ENCODE measurements at places on chromosomes 2 and 18.

- DNase-seq = no peak
These were observed 4.4 kb downstream of the TBR1 start for GRCh38 chr2:161420406-161421074.

- no peak for DNase-seq
These were observed 197.7 kb downstream of the UBE2E3 start for GRCh38 chr2:181178130-181178529.

DNA sequence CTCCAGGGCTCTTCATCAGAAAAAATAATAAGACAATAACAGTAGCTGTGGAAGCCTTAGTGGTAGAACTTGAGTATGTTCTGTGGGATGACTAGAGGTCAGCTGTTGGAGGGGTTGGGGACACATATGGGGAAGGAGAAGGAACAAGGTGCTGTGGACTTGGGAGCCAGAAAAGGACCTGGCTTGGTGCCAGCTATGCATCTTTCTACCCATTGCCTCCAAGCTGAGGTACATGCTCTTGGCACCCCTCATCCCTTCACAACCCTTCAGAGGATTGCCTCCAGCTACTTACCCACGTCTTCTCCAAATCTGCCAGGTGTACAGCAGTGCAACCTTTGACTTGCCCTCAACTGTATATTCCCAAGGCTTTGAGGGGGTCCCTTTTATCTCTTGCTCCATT lies 15.3 kb upstream of the EPAS1 start:
- no peak for DNase-seq

DNA sequence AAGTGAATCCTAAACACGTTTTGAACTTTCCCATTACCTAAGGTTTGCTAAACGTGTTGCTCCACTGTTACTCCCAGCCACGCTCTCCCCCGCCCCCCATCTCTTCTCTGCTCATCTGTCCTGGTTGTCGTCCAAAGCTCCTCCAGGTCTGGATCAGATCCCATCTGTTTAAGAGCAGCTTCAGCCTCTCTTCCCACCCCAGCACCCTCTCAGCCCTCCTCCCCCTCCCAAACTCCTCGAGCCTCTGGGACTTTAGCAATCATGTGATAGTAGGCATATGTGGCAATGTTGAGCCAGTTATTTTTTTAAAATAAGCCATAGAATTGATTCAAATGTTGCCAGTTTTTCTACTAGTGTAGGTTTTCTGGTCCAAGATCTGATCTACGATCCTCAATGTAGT lies 20.0 kb upstream of the LPIN1 start:
- DNase-seq = peak; percentile 17

DNA sequence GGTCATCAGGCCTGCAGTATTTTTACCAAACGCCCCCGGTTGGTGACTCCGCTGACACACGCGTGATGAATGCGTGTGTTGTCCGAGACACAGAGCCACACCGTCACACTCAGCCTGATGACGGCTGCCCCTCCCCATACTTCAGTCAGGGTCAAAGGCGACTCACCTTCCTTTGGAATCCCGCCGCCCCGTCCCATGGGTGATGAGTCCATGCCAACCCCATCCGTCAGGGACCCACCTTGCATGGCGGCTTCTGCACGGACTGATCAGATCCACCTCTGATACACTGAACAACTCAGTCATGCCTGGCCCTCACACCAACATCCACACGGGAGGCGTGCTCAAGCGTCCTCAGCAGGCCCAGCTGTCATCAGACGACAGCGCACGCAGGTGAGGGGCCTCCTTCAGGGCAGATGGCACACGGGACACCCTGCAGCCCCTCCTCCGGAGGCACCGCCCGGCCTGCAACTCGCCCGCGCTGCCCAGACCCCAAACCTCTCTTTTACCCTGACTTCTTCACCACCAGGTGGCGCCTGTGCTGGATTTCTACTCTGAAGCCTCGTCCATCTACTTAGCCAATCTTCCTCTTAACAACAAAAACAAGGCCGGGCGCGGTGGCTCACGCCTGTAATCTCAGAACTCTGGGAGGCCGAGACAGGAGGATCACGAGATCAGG lies 89.2 kb downstream of the ZNF516 start:
- no peak for DNase-seq

DNA sequence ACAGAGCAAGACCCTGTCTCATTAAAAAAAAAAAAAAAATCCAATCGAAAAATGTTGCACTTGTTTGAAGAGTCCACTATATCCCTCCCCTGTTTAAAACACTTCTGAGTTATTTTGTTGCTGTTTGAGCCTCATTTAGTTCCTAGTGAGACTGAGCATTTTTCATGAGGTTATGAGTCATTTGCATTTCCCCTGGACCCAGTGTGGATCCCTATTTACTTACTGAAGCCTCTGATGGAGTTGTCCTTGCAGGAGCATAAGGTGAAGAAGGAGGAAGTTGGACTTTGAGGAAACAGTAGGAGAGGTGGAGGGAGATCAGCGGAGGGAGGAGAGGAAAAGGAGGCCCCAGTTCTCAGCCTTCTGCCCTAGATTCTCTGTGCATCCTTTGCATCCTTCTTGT lies 5.1 kb downstream of the CXCR1 start:
- DNase-seq = no peak

DNA sequence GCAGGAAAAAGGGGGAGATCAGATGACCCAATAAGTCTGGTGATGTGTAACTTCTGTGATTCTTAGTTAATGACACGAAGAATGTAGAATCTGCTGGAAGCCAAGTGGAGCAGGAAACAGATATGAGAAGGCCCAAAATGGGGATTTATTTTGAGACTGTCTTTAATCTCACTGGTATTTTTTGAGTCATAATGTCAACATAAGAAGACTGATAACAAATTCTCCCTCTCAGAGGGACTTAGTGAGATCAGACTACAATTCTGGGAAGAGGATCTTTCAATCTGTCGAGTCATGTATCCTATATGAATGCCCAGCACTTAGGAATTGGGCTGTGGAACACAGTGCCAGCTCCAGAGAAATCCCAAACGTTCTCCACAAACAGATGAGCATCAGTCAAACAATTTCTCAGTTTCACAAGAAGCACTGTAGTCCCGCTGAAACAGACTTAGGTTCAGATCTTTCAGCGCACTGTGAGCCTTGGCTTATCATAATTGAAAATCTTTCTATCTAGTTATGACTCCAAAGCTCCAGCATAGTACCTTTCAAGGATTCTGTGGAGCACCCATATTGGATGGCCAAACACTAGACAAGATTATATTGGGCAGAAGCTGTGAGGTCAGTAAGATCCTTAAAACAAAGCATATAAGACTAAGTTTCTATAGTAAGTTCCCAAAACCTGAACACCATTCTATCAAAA lies 738.2 kb downstream of the LRP1B start:
- no peak for DNase-seq

DNA sequence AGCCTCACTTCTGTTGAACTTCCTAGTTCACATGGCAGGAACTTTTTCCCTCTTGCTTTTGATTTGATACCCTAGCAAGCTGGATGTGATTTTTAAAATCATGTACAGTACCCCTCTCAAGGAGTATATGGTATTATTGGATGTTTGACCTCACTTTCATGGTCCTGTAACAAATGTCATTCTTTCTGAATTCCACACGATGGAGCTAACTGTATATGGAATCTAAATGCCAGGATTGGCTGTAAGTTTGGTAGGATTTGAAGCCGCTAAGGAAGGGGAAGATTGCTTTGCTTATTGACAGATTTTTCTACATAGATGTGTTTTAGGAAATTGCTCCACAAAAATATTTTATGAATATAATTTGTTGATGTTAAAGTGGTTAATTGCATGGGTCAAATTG lies 18.3 kb downstream of the MAIP1 start:
- no peak for DNase-seq

DNA sequence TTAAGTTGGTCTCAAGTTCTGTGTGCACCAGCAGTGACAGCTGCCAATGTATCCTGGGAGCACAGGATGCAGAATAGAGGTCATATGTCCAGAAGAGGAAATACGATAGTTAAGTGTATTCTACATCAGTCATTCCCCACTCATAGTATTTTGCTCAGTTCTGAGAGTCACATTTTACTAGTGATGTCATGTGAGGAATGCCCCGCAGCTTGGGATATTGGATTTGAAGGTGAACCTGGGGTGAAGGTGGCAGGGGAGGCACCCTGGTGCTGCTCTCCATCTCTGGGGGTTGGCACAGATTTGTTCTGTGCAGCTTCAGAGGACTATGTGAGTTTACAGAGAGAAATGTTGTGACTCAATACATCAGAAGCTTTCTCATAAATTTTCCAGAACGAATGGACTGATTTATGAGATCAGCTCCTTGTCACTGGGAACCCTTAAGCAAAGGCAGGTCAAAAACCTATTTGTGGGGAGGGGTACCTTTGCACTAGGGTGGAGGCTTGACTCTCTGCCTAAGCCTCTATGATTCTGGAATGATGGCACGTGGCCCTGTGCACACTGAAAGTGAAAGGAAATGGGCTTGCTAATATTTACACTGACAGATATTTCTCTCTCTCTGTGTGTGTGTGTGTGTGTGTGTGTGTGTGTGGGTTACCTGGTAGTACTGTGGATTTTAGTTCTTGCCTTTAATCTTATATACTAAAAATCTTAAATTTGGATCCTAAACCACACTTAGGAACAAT lies 95.9 kb downstream of the NEB start:
- DNase-seq = no peak

DNA sequence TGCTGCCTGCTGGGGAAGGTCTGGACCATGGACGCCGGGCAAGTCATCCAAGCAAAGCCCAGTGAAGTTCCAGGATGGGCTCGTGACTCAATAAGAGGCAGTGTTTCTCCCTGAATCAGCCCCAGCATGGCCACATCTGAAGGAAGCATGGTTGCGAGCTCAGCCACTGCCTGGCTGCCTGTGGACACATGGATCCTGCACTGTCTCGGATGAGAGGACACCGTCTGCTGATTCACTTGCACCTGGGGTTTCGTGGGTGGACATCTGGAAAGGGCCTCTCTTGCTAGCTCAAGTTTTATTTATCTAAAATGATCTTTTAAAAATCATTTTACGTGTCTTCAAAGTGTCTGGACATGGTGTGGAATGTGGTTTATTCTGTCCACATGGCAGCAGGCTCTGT lies 224.8 kb upstream of the FN1 start:
- DNase-seq = no peak

GRCh38 chr18:40179729-40180461 lies 1775.1 kb upstream of the PIK3C3 start:
- no peak for DNase-seq

DNA sequence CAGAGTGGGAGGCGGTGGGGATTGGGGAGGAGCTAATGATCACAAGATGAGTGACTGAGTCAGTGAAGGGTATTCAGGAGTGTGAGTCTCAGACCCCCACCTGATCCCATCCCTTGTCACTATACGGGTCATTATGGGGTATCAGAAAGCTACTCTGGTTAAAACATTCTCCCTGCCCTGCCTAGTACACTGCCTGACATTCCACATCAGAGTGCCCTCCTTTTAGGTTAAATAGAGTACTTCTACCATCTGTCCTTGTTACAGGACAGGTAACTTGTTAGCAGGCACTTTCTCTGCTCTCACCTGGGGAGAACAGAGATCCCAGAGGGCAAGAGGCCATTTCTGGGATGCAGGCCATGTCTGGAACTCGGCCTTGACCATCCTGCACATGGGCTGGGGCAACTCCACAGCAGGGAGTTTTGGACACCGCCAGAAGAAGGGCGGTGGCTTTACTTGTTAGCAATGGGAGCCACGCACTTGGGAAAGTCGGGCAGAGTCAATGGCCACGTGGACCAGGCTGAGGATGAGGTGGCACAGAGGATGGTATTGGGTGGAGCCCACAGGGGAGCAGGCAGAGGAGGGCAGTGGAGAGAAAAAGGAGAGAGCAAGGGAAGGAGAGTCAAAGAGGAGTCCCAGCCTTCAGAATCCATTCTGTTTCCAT lies 98.5 kb downstream of the CELF4 start:
- no peak for DNase-seq

DNA sequence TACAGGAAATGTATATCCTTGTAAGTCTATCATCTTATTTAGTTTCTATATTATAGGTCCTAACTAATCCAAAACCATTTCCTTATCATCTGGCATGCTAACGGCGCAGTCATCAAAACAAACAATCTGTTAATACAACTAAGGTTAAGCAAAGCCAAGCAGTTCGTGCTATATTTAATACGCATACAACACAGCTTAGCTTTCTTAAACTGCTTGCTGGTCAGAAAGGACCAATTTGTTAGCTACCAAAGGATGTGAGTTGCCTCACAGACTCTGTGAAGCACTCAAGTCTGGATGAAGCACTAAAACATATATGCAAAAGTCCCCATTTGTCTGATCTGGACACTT lies 67.0 kb downstream of the ZEB2 start:
- DNase-seq = no peak

All from occipital lobe (tissue), 3 donors.